Activated naive CD8-positive, alpha-beta T cell treated with anti-CD3 and anti-CD28 coated beads, Interleukin-2, amount 10 ng/mL, durations not matched to agents 7 days and 5 days (primary cell): ENCODE measurements at places on chromosomes 13 and 19. TPM values are rescaled to one million over a fixed set of nuclear protein-coding genes. Genes with fewer than 3 reads are reported as not detected.

The PRODH2 gene
- total RNA-seq: not detected

The TEX26 gene
- total RNA-seq: not detected

The USHBP1 gene
- not detected for total RNA-seq

The ZNF546 gene
- 9.9 TPM for total RNA-seq

- DNase-seq: no peak
These were observed 17.3 kb upstream of the MYDGF start for GRCh38 chr19:4687396-4687795.

DNA sequence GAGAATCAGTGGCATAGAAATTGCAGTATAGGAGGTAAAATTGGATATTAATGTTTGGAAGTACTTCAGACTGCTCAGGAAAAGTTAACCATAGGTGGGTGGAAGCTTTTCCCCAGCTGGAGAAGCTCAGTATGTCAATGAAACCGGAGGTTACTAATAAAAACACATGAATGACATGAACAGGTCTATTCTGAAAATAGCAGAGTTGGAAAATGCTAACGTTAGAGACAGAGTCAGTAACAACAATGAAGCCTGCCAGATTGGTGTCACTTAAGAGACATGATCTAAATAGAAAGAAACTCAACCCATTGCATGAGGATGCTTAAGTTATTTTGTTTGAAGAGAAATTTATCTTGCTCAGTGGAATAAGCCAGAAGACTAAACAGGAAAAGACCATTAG is 364.5 kb downstream of the DNAJC15 start:
- no peak for DNase-seq

DNA sequence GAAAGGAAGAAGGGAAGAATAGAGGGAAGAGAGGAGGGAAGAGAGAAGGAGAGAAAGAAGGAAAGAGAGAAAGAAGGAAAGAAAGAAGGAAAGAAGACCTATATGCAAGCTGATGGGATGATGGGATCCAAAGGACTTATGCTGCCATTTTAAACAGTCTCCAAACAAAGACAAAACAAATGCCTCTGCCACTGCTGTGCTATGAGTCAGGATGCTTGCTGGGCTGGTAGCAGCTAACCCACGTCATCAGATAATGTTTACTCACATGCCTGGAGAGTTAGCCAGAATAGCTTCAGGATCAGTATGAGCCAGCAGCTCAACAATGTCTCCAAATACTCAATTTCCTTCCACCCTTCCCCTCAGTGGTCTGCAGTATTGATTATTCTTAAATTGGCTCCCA is 12.0 kb upstream of the ZNF274 start:
- no peak for DNase-seq

GRCh38 chr13:37070956-37071355 is 11.5 kb upstream of the SUPT20H start:
- DNase-seq: no peak

DNA sequence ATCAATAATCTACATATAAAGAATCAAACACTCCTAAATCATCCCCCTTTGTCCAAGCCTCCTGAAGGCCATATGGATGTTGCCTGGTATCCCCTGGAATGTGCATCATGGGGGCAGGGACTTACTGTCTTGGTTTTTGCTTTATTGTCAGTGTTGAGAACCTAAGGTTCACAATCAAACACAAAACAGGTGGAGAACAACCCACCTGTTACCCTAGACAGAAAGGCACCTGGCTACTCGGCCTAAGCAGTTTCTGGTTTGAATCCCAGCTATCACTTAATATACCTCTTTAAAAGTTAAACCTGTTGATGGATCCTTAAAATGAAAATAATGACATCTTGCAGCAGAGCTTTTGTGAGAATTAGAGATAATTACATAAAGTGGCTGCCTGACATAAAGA is 68.9 kb downstream of the DCLK1 start:
- no peak for DNase-seq
